Progenitor cell of endocrine pancreas (in vitro differentiated cells): ENCODE measurements at places on chromosomes 3 and 15. TPM values are rescaled to one million over a fixed set of nuclear protein-coding genes. Genes with fewer than 3 reads are reported as not detected.

- no peak for DNase-seq
Measured at GRCh38 chr3:53243165-53243564, 12.7 kb downstream of the TKT start.

DNA sequence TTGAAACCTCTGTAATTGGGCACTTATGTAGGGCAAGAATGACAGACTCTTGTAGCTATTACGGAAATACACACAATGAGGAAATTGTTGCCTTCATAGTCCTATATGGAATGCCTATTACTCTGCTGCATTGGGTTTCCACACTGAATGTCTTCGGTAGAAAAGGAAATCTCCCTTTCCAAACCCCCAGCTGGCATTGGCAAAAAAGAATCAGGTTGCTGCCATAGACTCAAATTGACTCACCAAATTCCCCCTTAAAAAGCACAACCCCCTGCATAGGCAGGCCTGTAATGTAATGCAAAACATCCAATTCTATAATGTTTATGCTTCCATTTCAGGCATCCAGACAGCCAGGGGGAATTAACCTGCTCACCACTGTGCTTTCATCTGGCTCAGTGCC is 44.8 kb upstream of the NTRK3 start:
- no peak for DNase-seq

- DNase-seq = no peak
Measured at GRCh38 chr15:79179108-79179561, 88.6 kb upstream of the RASGRF1 start.

DNA sequence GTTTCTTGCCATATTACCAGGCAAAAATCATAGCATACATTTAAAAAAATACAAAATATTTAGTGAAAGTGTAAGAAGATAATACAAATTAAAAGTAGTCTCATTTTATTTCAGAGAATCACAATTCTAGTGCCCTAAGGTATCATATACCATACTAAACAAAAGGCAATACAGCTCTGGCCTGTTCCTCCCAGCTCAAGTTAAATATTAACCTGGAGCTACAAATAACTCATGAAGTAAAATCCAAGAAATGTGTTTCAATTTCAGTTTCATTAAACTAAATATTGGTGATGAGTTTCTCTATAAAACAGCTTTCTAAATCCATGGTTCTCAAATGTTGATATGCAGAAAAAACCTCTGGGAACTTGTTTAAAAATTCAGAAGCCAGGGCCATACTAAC is 67.7 kb downstream of the INO80 start:
- no peak for DNase-seq

DNA sequence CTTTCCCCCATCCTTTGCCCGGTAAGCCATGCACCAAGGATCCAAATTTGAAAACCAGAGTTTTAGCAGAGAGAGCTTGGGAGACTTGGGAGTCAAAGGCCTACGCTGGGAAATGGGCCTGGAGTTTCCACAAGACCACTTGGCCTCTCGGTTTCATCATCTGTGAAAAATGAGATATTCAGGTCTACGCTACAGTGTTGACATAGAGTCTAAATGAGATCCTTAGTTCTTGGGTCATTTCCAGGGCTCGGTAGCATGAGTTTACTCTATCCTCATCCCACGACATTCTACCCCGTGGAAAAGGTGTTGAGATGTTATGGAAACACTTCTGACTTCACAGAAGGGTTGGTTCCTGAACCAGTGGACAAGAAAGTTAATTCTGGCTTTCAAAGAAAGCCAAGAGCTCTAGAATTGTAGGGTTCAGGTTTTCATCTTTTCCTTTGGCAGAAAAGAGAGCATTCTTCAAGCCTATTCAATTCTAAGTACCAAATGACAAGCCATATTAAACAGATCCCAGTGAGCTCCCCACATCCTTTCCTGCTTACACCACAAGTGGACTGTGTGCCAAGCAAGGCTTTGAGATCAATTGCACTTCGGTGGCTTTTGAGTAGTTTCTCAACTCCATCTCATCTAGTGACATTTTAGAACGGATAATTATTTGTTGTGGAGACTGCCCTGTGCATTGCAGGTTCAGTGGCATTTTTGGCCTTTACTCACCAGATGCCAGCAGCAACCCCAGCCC is 219.7 kb downstream of the SLCO3A1 start:
- DNase-seq = no peak

GRCh38 chr3:71784201-71784913 is 591 bp downstream of the PROK2 start:
- DNase-seq = no peak

- peak; percentile 12 for DNase-seq
Measured at GRCh38 chr3:132256989-132257388, 60.2 kb upstream of the ACP3 start.

GRCh38 chr3:73637042-73637441 is 12.3 kb upstream of the PDZRN3 start:
- DNase-seq = no peak

DNA sequence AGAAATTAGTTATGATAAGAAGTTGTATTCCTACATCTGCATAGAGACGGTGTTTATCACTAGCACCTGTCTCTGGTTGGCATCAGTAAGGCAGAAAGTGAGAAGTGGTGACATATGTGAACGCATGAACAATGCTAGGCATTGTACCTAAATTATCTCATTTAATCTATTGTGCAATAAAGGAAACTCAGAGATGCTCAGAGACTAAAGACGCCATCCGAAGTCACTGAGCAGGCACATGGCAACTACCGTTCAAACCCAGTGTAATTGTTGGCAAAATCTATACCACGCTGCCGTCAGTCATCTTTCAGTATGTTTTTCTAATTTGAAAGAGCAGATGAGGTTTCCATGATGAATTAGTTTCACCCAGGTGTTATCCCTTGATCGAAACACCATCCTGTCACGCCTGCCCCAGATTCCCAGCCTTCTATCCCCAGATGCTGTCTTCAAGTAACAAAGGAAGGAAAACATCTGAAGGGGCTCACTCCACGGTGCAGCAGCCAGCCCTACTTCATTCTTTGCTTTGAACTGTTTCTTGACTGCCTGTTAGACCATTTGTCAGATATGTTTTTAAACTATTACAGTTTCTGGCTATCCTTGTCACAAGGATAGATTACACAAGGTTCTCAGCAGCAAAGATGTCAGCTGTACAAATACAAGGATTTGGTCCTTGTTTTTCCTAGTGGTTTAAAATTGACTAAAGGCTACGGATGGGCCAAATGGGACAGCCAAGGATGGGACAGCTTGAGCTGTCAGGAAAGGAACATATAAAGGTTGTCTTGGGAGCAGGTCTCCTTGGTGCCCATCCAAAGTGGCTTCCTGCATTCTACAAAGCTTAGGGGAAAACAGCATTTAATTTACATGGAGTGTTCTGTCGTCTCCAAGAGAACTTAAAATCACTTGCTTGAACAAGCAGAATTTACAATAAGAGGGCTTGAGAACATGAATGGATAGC is 99.1 kb downstream of the TMEM108 start:
- DNase-seq = no peak

DNA sequence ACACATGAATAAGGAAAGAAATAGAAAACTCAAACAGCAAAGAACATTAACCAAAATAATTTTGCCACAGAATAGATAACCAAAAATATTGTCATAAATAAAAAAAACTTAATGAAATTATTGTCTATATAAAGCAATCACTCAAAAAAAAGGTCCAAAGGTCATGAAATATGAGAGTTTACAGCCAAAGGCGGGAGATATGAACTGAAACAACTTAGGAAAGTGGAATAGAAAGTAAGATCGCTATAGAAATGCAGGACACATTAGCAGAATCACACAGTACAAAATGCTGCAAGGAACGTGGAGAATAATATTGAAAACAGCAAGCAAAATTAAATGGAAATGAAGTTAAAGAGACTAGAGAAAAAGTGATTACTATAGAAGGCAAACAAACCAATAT is 375.0 kb upstream of the ARHGEF26 start:
- DNase-seq = no peak

Gene C2CD4A
- total RNA-seq = 0.17 and 0.20 TPM in 2 replicates

Gene SPATA12
- total RNA-seq = 0.14 and 0.16 TPM in 2 replicates

Gene DISP2
- total RNA-seq = 1.0 and 3.2 TPM in 2 replicates

Gene COL8A1
- total RNA-seq = 0.18 TPM in 1 of 2 replicates, not detected in the other

Gene MRAS
- 25.1 and 27.7 TPM in 2 replicates for total RNA-seq

Gene CASR
- 2.3 and 2.5 TPM in 2 replicates for total RNA-seq

Gene SNTN
- total RNA-seq = 0.26 TPM in 1 of 2 replicates, not detected in the other

Gene ZNF662
- total RNA-seq = 0.40 and 0.65 TPM in 2 replicates

Gene SI
- 2.0 and 2.7 TPM in 2 replicates for total RNA-seq
